ENCODE measurements at places on chromosomes 12 and 14.
A peak's percentile ranks its signal among the peaks of the same experiment; 100 is the strongest.

DNA sequence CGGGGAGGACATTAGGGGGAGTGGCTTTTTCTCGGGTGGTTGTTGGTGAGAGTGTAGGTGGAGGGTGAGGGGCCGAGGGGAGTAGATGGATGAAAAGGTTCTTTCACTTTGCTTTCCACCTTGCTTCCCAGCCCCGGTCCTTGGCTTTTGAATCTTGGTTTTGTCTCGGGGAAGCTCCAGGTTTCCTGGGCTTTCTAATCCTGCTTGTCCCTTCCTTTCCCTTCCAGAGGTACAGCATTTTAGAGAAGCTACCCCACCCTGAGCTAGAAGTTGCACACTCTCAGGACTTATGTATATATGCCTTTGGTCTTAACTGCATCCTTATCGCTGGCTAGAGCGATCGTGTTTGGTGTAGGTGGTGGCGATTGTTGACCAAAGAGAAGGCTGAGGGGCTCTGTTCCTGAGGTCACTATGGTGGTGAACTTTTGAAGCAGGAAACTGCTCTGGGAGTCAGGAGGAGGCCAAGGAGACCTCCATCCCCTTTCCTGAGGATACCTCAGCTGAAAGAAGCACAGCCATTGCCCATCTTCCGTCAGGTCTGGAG is 862 bp downstream of the PIP4K2C start:
- no peak for DNase-seq

- DNase-seq: no peak
Measured at GRCh38 chr14:49621114-49621881, 699 bp downstream of the MGAT2 start.

DNA sequence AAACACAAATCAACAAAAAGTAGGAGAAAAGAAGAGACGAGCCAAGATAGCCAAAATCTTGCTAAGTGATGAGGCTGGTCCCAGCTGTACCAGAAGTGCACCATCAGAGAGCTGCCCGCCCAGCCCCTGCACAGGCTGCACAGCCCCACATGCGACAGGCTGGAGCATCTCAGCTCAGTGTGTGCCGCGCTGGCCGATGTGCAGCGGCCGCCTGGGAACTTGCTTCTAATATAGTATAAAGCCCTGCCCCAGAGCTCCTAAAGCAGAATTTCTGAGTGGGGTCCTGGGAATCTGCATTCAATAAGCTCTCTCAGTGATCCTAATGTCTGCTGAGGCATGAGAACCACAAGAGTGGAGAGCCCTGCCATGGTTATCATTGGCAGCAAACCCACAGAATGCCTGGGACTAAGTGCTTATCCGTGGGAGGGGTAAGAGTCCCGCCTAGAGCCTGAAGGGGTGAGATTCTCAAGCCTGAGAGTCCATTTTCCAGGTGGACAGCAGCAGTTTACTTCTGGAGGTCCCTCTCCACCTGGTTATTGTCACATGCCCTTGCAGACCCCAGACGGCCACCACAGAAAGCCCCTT is 171.6 kb downstream of the DPF3 start:
- no peak for DNase-seq

- no peak for DNase-seq
Measured at GRCh38 chr12:97182769-97183168, 275.7 kb downstream of the NEDD1 start.

- no peak for DNase-seq
Measured at GRCh38 chr14:31402764-31403439, 17.4 kb downstream of the HEATR5A start.

- DNase-seq: no peak
Measured at GRCh38 chr14:23578560-23579310, at the start of gene JPH4. JPH4 (minus strand) TSS chr14:23578790; CDS start chr14:23577453, 1,337 bp downstream.

DNA sequence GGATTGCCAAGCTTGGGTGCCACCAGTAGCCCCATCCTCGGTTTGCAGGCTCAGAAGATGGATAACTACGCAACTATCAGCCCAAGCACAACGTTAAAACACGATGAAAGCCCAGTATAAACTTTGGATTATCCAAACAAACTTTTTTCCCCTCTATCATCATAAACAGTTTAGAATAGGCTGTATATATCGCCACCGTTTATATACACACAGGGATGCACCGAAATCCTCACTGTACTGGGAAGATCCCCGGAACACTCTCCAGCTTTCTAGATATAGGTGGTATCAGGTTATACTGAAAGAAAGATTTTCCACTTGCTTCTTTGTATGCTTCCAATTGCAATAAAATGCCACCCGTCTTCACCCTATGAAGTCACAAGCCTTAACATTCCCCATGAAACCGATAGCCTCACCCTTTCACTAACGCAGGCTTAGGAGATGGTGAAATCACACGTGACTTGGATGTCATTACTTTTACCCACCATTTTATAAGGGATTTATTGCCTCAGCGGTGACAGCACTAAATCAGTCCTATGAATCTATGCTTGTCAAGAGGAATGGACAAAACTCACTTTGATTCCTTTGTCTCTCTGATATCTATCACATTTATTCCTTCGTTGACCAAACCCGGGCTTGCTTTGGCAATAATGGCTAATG is 207.6 kb upstream of the FOXN3 start:
- DNase-seq: no peak

DNA sequence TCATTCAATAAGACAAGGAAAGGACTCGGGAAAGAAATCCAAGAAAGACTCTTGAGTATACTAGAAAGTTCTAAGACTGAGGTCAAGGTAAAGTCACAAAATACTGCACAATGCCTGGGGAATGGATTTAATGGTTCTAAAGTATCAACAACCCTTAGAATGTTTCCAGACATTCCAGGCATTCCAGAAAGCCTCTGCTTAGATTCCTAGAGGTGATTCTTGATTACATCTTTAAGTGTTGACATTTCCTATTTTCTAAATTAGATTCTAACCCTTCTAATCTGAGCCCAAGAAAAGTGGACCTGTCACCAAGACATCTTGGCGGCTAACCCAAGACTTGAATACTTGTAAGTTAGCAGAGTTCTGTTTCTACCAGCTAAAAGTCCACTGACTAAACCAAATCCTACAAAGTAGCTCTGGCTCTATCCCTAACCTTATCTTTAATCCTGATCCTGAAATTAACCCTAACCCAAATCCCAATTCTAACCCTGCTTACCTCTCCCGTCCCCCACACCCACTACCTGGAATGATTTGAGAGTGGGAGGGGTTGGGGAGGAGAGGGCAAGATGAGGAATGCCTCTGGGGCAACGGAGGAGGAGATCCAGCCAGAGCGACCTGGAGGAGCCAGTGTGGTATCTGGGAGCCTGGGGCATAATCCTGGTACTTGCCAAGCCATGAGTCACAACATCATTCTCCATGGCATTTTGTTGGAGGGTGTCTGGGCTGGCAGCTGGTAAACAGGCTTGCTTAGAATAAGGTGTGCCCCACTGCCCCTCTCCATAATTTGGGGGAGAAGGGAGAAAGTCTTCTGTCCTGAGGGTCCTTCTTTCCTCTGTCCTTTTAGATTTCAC is 93.4 kb upstream of the HOXC13 start:
- DNase-seq: peak; percentile 73

GRCh38 chr14:99875836-99876235 is 82.6 kb downstream of the EML1 start:
- no peak for DNase-seq

DNA sequence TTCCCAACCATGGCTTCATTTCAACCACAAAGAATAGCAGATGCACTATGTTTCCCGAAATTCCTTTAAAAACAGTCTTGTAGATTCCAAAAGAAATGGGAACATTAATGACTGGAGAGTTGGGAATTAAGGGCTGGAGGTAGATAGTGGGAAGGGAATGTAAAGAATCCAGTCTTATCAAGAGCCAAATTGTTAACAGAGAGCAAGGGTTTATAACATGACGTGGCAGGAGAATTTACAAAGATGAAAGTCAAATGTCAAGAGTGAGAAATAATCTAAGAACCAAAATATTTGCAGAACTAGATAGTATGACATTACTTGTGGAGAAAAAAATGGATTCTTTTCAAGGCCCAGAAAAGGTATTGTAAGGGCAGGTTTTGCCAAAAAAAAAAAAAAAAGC is 200.9 kb downstream of the GRIN2B start:
- no peak for DNase-seq

- no peak for DNase-seq
Measured at GRCh38 chr14:81222691-81223090, 1.9 kb upstream of the GTF2A1 start.

- no peak for DNase-seq
Measured at GRCh38 chr14:23630687-23631086, 5.5 kb upstream of the DHRS2 start.

DNA sequence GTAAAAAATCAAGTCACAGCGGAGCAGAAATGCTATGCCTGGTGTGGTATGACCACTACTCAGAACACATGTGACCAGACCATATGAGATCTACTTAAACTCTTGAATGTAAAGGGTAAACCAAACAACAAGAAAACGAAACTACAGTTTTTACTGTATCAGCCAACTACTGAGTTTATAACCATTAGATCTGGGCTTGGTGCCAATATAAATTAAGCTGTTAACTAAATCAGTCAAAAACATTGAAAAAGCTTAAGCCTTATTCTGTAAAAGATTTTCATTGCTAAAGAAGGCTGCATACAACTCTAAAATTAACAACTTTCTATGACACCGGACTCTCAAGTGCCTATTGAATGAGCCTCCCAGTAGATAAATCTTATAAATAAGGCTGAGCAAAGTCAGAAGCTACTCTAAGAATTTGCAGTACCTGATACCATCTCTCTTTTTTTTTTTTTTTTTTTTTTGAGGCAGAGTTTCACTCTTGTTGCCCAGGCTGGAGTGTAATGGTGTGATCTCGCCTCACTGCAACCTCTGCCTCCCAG is 35.4 kb downstream of the SPTLC2 start:
- no peak for DNase-seq

DNA sequence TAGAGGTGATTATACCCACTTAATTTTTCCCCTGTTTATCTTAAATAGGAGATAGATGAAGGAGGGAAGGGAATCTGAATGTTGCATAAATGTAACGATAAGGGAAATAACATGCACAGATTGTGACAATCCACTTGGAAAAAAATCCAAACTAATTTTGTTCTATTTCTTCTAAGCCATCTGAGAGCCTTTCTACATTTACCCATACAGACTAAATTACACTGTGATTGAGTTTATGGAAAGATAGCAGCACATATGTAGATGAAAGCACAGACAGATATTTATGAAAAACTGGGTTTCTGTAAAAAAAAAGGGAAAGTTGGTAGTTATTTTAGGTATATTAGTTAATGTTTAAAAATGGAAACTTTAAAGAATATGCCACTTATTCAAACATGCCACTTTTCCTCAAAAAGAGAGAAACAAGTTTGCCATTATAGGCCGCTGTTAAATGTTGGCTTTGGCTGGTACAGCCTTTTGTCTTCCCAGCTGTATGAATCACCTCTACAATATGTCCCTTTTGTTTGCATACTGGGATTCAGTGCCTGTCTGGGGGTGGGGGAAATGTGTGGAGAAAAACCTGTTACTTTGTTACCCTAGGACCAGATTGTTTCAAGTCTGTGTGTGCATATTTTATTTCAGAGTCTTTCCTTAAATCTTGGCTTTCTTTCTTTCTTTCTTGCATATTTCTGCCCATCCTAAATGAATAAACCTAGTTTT is 470.2 kb upstream of the LMO3 start:
- no peak for DNase-seq

DNA sequence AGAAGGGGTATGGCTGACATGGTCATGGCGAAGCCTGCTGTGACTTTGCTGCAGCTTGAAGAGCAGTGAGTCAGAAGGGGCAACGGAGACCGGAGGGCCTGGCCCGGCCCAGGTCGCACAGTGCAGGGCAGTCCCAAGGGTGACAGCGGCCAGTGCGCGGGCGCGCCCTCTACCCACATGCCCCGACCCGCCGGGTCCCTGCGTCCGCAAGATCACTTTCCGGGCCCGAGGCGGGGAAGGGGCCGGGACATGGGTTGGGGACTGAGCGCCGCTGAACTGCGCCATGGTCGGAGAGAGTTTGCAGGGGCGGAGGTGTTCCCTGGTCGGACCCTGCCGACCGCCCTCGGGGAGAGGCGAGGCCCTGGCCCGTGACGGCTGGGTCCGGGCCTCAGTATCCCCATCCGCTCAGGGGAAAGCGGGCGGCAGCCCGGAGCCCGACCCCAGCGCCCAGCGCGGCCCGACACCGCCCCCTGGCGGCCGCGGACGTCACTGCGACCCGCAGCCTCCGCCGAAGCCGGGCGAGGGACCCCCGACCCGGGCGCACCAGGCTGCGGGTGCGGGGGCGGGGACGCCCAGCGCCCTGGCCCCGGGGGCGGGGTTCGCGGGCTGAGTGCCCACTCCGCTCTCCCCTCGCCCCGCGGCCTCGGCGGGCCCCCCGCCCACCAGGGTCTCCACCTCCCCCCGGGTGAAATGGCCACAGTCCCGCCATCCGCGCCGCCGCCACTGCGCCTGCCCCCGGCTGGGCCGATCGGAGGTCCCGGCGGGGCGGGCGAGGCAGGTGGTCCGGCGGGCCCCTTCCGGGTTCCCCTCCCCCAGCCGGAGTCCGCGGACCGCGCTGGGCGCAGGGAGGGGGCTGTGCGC is 7.2 kb upstream of the ANKRD9 start:
- no peak for DNase-seq

DNA sequence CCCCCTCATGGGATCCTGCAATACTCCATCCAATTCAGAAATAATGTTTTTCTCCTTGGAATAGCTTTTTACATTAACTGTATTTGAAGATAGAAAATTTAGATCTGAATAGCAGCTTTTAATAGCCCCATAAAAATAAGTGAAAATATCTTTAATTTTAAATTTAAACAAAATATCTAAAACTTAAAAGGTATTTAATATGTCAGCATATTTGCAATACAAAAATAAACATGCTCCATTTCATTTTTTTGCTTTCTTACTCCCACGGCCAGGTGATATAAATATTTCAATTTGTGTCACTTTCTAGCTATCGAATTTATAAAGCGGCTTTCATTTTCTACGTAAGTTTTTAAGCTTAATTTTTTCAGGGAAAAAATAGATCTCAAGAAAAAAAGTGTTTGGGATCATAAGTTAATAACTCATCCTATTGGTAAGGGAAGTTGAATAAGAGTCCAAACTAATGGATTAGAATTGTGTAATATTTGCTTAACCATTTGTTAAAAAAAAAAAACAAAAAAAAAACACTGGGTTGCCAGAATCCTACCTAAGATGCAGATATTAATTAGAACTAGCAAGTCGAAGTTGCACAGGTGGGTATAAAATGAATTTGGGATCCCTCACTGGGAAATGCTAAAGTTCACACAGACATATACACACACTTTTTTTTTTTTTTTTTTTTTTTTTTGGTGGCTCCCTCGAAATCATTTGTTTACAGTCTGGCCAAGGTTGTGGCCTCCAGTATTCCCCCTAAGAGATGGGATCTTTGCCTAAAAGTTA is 47.6 kb downstream of the PPP2R5C start:
- DNase-seq: no peak

GRCh38 chr14:21026274-21026987 is 1.6 kb upstream of the NDRG2 start:
- no peak for DNase-seq

DNA sequence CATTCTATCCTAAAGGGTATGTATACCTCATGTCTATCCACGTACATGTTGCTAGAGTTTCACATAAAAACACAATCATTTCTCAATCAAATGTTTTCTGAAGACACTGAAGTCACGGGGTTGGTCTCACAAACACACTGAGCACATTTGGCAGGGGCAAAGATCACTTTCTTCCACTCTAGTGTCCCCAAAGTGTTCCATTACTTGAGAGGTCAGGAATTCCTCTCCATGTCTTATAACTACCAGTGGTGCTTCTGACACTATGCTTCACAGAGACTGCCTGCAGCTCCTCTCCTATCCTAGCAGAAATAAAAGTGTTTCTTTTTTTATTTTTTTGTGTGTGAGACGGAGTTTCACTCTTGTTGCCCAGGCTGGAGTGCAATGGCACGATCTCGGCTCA is 19.1 kb downstream of the ZFYVE1 start:
- DNase-seq: no peak

Measured in HS-27A (cell line).